Large intestine (tissue), 12 donors: ENCODE measurements at places on chromosomes 1 and 21. TPM values are rescaled to one million over a fixed set of nuclear protein-coding genes. Genes with fewer than 3 reads are reported as not detected.

The MPL gene
- 0.21 TPM for polyA plus RNA-seq

The CDC42BPA gene
- polyA plus RNA-seq: 24.3 TPM

The DRAXIN gene
- polyA plus RNA-seq: 0.42 TPM

The MYOG gene
- polyA plus RNA-seq: 0.66 TPM

The RSBN1 gene
- 17.2 TPM for polyA plus RNA-seq

The CELA3A gene
- polyA plus RNA-seq: 0.25 TPM

DNA sequence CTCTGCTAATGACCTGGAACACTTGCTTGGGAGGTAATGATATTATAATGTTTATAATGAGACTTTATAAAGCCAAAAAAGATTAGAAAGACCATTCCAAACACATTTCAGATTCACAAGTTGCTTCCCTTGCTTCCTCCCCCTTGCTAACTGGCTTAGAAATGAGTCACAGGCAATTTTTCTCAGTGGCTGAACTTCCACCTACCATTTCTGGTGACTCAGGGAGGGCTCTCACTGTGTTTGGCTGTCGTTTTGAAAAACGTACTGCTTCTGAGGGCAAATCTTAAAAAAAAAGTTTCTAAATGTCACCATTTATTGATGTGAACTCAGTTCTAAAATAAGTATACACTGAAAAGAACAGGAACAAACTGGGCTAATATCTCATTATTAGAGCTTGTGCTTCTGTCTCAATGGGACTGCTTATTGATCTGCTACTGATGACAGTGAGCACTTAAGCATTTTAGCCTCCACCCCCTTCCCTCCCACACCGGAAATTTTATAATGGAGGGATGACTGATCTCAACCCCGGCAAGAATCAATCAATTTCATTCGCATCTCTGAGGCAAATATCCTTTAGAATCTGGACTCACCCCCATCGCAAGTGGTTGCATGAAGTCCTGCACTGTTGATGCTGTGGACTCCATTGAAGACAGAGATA, 278.3 kb downstream of the KCTD3 start:
- H3K36me3 ChIP-seq: no peaks in the 10 kb centered on the region
- no peak for DNase-seq
- H3K4me1 ChIP-seq: no peaks in the 10 kb centered on the region
- H3K27me3 ChIP-seq: no peaks in the 10 kb centered on the region
- no peak overlapping the region for H3K4me3 ChIP-seq

GRCh38 chr1:211324992-211325775, 1.4 kb upstream of the TRAF5 start:
- H3K27me3 ChIP-seq: no peaks in the 10 kb centered on the region
- DNase-seq: no peak
- H3K27ac ChIP-seq: no peak overlapping the region
- no peaks in the 10 kb centered on the region for H3K36me3 ChIP-seq
- no peak overlapping the region for H3K4me3 ChIP-seq

GRCh38 chr1:190144650-190145049, 333.0 kb downstream of the BRINP3 start:
- H3K27me3 ChIP-seq: no peaks in the 10 kb centered on the region
- no peaks in the 10 kb centered on the region for H3K4me1 ChIP-seq
- DNase-seq: no peak
- H3K27ac ChIP-seq: no peak overlapping the region
- no peak overlapping the region for H3K4me3 ChIP-seq
- no peaks in the 10 kb centered on the region for H3K36me3 ChIP-seq

DNA sequence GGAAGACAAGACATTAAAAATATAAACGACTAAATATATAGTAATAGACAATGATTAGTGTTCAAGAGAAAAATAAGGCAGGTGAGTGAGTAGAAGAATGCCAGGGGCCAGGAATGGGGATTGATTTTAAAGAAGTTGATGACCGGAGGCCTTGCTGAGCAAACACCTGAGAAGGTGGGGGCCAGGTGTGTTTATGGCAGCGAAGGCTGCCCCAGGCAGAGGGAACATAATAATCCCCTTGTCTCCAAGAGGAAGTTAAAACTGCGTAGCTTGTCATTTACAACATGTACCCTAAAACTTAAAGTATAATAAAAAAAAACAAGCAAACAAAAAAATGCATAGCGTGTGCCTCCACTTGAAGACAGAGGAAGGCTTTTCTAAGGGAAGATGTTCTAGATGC, 220.3 kb downstream of the URB2 start:
- no peaks in the 10 kb centered on the region for H3K4me1 ChIP-seq
- H3K4me3 ChIP-seq: no peak overlapping the region
- no peaks in the 10 kb centered on the region for H3K27me3 ChIP-seq
- no peak overlapping the region for H3K27ac ChIP-seq

DNA sequence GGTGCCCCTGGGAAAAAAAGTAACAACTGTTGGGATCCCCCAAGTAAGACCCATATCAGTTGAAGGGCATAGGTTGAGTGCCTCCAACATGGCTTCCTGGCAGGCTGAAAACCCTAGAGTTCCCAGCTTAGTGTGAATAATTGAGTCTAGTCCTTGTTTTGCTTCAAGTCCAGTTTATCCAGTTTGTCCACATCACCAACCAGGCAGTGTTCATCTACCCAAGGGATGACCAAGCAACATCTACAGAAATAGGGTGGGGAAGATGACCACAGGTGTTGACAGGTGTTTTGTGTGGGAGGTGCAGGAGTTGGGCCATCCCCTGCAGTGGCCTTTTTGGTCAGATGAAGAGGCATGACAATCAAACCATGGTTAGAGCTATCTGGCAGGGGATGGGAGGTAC, 54.3 kb upstream of the ERO1B start:
- H3K36me3 ChIP-seq: no peaks in the 10 kb centered on the region
- H3K4me1 ChIP-seq: no peaks in the 10 kb centered on the region
- DNase-seq: no peak

- DNase-seq: no peak
- no peaks in the 10 kb centered on the region for H3K27me3 ChIP-seq
- H3K27ac ChIP-seq: peak overlapping the region; percentile 61
- H3K4me3 ChIP-seq: peak overlapping the region; percentile 66
These were observed 41.7 kb downstream of the TMEM53 start for GRCh38 chr1:44632598-44632997.

- no peaks in the 10 kb centered on the region for H3K27me3 ChIP-seq
- H3K36me3 ChIP-seq: no peaks in the 10 kb centered on the region
- peak overlapping the region; percentile 84 for H3K4me3 ChIP-seq
- no peak for DNase-seq
These were observed 1.6 kb downstream of the TMEM50B start for GRCh38 chr21:33478182-33478581.

DNA sequence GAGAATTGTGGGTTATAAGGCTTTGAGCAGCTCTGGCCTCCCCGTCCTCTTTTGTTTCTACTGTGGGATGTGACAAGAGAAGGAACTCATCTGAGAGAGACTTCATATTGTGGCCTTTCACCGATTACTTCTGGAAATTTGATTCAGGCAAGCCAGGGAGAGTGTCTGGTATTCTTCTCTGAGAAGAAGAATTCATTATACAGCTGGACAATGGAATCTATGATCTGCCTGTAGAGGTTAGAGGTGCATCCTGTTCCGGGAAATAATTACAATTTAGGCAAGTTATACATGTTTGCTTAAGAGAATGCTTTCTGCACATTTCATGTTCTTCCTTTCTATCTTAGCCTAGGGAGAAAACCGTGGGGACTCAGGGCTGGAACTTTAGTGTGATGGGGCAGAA, 12.8 kb upstream of the RNU1-2 start:
- DNase-seq: no peak
- H3K4me1 ChIP-seq: peaks cover 12% of the 10 kb centered on the region
- H3K27ac ChIP-seq: peak overlapping the region; percentile 24

DNA sequence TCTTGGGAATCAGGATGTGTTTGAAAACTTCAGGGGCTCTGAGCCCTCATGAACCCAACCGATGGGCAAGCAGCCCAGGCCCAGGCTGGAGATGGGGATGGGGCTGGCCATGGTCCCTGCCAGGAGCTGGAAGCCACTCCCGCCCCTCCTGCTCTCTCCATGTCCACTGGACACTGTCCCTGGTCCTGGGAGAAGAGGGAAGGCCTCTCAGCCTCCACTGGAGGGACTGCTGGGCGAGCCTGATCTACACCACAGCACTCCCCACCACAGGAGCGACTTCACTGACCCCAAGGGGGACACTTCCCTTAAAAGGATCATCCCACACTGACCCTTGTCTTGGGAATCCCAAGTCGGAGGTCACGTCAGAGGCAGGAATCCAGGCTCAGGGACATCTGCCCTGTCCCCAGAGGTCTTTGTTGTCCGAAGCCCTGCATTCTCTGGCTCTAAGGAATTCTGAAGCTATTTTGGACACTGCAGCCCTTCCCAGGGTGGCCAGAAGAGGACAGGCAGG, 16.9 kb upstream of the COL18A1 start:
- no peaks in the 10 kb centered on the region for H3K36me3 ChIP-seq
- peaks cover 3% of the 10 kb centered on the region for H3K4me1 ChIP-seq
- DNase-seq: no peak
- H3K4me3 ChIP-seq: no peak overlapping the region

GRCh38 chr1:92536980-92537884, 50.5 kb upstream of the GFI1 start:
- H3K4me3 ChIP-seq: no peak overlapping the region
- no peak overlapping the region for H3K27ac ChIP-seq
- H3K27me3 ChIP-seq: no peaks in the 10 kb centered on the region
- H3K4me1 ChIP-seq: peaks cover 2% of the 10 kb centered on the region
